ENCODE measurements at places on chromosomes 12 and 14.

GRCh38 chr14:48527832-48528231 is 852.4 kb upstream of the MDGA2 start:
- DNase-seq = no peak

DNA sequence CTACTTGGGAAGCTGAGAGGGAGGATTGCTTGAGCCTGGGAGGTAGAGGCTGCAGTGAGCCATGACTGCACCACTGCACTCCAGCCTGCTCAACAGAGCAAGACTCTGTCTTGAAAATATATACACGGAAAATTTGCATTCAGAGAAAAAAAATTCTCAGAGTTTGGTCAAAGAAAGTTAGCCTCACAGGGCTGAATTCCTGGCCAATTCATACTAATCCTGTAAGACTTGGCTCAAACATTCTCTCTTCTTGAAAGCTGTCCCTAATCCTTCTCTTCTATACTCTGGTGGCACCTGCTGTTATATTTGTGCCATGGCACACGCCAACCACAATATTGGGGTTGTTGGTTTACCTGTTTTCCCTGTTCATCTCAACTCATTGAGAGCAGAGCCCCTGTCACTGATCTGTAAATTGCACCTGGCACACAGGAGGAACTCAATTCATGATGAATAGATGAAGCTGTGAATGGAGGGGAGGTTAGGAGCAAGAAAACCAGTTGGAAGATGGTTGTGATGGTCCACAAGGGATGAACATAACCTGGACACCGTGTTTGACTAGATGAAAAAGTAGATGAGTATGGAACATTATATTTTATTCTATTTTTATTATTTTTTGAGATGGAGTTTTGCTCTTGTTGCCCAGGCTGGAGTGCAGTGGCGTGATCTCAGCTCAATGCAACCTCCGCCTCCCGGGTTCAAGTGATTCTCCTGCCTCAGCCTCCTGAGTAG is 36.8 kb upstream of the SPTSSA start:
- no peak for DNase-seq

DNA sequence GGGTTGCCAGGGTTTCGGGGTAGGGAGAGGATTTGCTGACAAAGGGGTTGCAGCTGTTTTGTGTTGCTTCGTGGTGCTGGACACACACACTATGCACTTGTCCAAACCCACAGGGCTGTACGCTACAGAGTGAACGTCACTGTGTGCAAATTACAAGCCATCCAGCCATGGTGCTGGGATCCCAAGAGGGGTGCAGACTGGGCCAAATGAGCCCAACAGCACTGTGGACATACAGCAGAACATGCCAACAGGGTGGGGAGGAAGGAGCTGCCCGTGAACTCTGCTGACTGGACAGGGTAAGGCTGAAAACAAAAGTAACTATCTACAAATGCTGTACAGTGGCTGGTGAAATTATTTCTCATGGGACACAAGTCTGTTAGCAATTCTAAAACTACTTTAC is 25.2 kb downstream of the POLE start:
- DNase-seq = no peak

- no peak for DNase-seq
Observed at GRCh38 chr14:24576182-24576581, at the start of gene CTSG. Gene CTSG (minus strand): TSS chr14:24576250. CDS start chr14:24576223, 27 bp downstream.

DNA sequence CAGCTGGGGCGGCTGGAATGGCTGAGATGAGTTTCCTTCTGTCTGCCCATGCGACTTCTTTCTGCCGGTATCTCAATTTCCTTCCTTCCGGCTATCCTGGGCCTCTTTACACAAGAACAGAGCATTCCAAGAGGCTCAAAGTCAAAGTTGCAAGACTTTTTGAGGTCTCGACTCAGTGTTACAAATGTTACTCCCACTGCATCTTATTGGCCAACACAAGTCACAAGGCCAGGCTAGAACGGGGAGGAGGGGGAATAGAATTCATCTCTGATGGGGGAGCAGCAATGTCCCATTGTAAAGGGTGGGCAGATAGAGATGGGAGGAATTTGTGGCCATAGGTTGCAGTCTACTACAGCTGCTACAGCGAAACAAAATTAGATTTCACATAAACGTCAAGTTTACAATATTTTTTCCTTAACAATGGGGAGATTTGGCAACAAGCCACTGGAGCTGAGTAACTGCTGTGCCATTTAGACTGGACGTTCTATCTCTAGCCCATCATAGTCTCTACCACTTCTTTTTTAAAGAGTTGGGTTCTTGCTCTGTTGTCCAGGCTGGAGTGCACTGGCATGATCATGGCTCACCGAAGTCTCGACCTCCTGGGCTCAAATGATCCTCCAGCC is 9.5 kb upstream of the NYNRIN start:
- DNase-seq = no peak

DNA sequence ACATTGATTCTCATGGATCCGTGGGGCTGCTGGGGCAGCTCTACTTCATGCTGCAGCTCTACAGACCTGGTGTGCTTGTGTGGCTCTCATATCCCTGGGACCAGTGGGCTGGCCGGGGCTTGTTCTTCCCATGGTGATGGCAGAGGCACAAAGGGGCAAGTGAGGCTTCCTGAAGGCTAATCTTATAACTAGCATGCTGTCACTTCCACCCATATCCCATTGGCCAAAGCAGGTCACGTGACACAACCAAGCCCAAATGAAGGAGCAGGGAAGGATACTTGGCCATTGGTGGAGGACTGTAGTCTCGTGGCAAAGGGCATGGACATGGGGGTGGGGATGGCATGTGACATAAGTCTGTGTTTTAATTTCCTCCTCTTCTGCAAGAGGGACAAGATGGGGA is 9.9 kb downstream of the PLBD2 start:
- no peak for DNase-seq

- DNase-seq = no peak
Observed at GRCh38 chr12:98227162-98227561, 288.2 kb upstream of the TMPO start.

GRCh38 chr12:106285982-106286381 is 16.6 kb upstream of the TCP11L2 start:
- DNase-seq = no peak

DNA sequence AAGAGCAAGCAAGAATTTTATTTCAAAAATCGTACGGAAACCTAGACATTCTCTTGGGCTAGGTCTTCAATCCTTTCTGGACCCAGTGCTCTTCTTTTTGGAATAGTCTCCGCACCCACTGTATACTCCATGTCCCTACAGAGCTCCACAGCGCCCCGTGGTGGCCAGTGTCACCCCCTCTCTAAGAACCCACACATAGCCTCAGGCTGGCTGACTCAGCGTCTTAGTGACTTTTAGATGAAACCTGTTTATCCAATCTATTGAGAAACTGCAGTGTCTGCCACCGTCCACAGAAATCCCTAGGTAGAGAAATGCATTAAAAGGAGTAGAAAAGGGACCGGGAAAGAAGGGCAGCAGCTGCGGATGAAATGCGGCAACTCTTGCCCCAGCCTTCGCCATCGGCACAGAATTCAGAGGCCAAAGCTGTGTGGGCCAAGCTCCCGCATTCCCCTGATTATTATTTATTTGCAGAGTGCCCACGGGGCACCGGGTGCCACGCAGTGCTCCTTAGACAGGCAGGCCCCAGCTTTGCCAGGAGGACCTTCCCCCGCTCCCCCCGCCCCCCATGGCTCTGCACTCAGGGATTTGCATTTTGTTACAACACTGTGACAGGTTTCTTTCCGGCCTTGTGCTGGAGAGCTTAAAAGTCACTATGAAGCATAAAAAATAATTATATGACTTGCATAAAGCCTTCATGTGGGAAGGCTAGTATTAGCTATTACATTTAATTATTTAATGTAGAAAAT is 170.1 kb upstream of the FKBP4 start:
- no peak for DNase-seq

- no peak for DNase-seq
Observed at GRCh38 chr12:24200010-24200409, 250.5 kb upstream of the SOX5 start.
